ENCODE measurements at places on chromosomes 3 and 15. TPM values are rescaled to one million over a fixed set of nuclear protein-coding genes. Genes with fewer than 3 reads are reported as not detected.

UQCC5 gene
- total RNA-seq = 2.9 TPM

CRABP1 gene
- not detected for total RNA-seq

DNAJC13 gene
- 134 TPM for total RNA-seq

GABPB1 gene
- 88.3 TPM for total RNA-seq

TMOD2 gene
- total RNA-seq = 6.0 TPM

TLR9 gene
- under 0.01 TPM for total RNA-seq

PML gene
- 65.4 TPM for total RNA-seq

RLBP1 gene
- not detected for total RNA-seq

PIGB gene
- 18.0 TPM for total RNA-seq

ST3GAL6 gene
- total RNA-seq = 36.7 TPM

TRAT1 gene
- total RNA-seq = not detected

LRTM1 gene
- total RNA-seq = not detected

GOLGA8K gene
- total RNA-seq = 0.66 TPM

FETUB gene
- not detected for total RNA-seq

TRPM1 gene
- 0.27 TPM for total RNA-seq

SMAD3 gene
- 90.6 TPM for total RNA-seq

TFG gene
- 153 TPM for total RNA-seq

CP gene
- under 0.01 TPM for total RNA-seq

TICRR gene
- total RNA-seq = 10.9 TPM

ILDR1 gene
- not detected for total RNA-seq

SAXO2 gene
- total RNA-seq = 0.40 TPM

C3orf20 gene
- 0.07 TPM for total RNA-seq

RGMA gene
- not detected for total RNA-seq

GOLGA8S gene
- total RNA-seq = 0.07 TPM

ITIH1 gene
- not detected for total RNA-seq

SEMA3B gene
- total RNA-seq = 0.40 TPM

NANOGP8 gene
- total RNA-seq = not detected

TNIK gene
- 61.7 TPM for total RNA-seq

MOBP gene
- 0.13 TPM for total RNA-seq

PAK6 gene
- total RNA-seq = not detected

TEX55 gene
- total RNA-seq = not detected

RAD18 gene
- 32.7 TPM for total RNA-seq

PAK2 gene
- total RNA-seq = 84.0 TPM

IMPG2 gene
- total RNA-seq = 0.50 TPM

GOLGA8F gene
- total RNA-seq = not detected

CNOT10 gene
- total RNA-seq = 31.4 TPM

PROS1 gene
- total RNA-seq = 15.6 TPM

ACAN gene
- total RNA-seq = 0.22 TPM

C15orf61 gene
- 3.3 TPM for total RNA-seq

SMCO1 gene
- not detected for total RNA-seq

ZNF770 gene
- 54.9 TPM for total RNA-seq

INSYN1 gene
- 0.14 TPM for total RNA-seq

CIDEC gene
- not detected for total RNA-seq

DTX3L gene
- total RNA-seq = 29.9 TPM

GOLGA8M gene
- total RNA-seq = not detected

DVL3 gene
- total RNA-seq = 27.1 TPM

DPPA2 gene
- not detected for total RNA-seq

IGSF10 gene
- total RNA-seq = not detected

ARHGEF26 gene
- total RNA-seq = 0.80 TPM

SLCO2A1 gene
- 2.2 TPM for total RNA-seq

Data from thoracic aorta endothelial cell (primary cell).